ENCODE measurements at places on chromosomes 12 and 14.

GRCh38 chr12:29113101-29113500, 36.0 kb upstream of the FAR2 start:
- DNase-seq: no peak

DNA sequence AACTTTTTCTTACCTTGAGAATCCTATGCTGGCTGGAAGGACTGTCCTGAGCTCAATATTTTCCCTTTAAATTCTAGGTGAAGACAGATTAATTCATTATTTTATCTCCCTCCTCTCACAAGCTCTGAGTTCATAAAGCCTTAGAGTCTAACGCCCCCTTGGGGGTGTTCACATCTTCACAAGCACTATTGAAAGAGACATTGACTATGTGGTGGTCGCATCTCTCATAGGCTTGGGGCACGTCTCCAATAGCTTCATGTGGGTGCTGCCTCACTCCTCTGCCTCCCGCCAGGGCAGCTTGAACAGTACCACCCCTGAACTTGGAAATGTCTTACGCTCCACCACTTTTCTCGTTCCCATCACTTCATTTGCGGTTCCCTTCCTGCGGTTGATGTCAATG, 106.2 kb downstream of the UNC79 start:
- no peak for DNase-seq

GRCh38 chr14:103593577-103593976, 30.8 kb downstream of the COA8 start:
- no peak for DNase-seq

DNA sequence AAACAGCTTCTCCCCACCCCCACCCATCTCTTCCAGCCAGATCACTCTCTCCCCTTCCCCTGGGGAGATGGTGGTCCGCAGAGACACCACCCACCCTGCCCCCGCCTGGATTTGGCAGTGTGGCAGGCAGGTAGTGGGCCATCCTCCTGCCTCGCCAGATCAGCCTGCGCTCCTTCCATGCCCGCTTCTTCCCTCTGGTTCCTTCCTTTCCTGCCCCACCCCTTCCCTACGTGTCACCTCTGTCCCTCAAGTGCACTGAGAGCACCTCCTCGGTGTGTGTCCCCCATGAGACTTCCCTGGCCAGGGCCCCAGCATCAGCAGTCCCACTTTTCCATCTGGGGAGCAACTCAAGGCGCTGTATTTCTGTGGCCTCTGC, 632 bp downstream of the NYNRIN start:
- DNase-seq: no peak

DNA sequence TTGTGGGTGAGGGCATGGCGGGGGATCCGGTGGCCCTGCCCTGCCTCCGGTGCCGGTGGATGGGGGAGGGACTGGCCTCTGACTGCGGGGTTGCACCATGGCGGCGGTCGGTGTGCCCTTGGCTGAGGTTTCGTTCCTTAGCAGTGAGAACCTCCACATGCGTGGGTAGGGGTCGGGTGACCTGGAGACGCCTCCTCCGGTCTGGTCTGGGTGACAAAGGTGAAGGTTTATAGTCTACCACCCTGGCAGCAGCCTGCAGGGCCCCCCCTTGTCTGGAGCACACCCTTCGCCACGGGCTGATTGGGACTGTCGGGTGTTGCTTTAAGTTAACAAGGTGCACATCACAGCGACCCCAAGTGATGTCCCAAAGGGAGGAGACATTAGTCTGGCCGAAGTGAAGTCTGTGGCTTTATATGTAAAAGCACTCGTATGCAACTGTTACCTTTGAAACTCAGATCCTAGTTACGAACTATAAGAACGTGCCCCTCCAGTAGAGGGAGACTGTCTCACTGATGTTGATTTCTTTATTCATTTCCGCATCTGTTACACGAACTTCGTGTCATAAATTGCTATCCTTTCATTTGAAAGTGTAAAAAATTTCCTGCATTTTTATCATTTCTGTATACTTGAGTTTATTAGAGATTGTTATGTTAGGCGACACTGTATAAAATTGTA, 74.4 kb downstream of the WDR20 start:
- no peak for DNase-seq

DNA sequence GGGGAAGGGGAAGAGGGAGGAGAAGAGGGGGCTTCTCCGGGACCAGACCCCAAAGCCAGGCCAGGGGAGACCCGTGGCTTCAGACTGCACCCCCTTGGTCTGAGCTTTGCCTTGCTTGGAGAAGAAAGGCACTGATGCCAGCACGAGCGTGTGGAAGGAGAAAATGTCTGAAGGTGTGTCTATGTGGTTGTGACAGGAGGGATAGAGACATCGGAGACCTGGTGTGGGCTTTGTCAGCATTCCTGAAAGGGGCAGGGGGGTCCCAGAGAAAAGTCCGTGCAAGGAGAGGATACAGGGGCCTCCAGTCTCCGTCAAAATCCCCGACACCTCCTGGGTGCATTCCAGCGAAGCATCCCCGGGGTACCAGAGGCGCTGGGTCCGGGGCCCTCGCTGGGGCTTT, 139.0 kb upstream of the LHX5 start:
- DNase-seq: no peak

- no peak for DNase-seq
Measured at GRCh38 chr14:61813096-61813606, 50.9 kb downstream of the SNAPC1 start.

DNA sequence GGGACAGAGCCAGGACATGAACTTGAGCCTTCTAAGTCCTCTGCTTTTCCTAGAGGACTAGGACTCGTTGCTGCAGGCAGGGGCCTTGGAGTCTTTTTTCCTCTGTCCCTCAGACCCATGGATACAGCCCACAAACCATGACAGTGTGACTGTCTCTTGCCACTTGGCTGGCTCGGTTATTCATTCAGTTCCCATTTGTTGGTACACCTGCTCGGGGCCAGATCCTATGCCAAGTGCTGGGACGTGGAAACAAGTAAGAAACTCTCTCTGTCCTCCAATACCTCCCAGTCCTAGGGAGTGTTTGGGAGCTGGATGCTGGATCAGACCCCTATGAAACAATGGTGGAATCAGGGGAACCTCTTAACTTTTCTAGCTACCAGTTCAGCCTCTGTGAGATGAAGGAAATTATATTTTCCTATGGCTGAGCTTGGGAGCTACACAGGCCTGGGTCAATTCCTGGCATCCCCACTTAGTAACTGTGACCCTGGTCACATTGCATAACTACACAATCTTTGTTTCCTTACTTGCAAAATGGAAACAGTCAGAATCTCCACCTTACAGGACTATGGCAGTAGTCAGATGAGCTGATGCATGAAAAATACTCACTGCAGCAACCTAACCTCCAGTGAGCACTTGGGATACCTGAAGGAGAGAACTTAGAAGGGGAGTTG, 106.3 kb upstream of the VRK1 start:
- DNase-seq: no peak

- DNase-seq: no peak
Measured at GRCh38 chr12:113795445-113795844, 170.7 kb downstream of the RBM19 start.

DNA sequence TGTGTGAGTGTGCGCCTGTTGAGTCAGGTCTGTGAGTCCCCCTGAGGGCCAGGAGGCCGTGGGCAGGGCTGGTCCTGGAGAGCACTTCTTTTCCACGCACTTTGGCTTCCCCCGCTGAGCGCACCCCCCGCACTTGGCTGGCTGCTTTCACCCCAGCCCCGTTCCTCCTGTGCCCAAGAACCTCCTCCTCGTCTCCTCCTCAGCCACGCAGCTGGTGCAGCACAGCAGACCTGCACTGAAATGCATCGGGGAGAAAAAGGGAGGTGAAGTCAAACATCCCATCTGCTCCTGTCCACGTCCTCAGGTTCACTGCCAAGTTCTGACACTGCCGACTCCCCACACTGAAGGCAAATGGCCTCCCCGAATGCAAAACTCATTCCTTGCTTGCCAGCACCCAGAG, 362.7 kb upstream of the SFSWAP start:
- DNase-seq: no peak

DNA sequence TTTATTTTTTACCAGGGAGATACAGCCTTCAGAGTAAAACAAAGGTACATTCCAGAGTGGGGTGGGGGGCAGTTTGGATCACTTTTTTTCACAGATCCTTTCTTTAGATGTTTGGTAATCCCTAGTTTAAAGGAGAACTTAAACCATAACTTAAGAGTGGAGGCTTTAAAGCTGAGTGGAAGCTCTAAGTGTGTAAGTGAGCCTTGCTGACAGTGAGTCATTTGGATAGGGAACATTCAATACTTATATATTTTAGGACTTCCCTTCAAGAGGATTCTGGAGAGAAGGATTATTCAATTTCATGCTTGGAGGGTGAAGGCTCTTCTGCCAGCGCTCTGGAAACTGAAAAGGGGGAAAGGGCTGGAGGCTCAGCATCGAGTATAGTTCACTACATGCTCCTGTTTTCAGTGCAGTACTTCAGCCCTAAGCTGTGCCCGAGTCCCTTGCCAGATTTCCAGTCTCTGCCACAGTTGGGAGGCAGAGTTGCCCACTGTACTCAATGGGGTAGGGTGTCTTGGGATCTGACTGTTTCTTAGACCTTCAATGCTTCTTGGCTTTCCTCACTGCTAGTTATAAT, 8.4 kb downstream of the PRKAG1 start:
- no peak for DNase-seq

DNA sequence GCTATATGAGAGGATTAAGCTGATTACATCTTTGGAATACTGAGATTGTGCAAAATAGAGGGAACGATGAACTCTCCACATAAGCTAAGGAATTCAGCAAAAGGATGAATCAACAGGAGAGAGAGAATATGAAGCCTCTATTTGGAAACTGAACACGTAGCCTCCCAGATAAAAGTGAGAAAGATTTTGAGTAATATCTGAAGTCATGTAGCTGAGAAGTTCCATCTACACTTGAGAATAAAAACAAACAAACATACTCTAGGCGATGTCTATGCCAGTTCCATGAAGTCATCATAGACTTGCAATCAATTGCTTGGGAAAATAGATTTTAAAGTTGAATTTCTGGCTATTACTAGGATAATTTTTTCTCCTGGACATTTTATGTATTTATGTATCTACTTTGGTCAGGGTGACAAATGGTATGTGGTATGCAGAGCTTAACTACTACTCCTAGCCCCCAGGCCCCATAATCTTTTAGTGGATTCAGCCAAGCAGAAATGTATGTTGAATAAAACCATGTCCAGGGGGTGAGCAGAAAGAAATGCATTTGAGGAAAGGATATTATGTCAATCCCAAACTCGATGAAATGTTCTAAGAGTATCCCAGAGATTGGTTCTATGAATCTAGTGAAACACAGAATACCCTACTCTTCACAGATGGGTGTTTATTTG, 627.4 kb downstream of the DIO2 start:
- no peak for DNase-seq

GRCh38 chr12:82838131-82838551, 151.4 kb downstream of the TMTC2 start:
- no peak for DNase-seq

GRCh38 chr12:132561427-132562156, 48.8 kb downstream of the LRCOL1 start:
- no peak for DNase-seq

GRCh38 chr12:45290216-45290605, 74.3 kb downstream of the ANO6 start:
- no peak for DNase-seq

GRCh38 chr14:101878211-101878821, 86.1 kb upstream of the DYNC1H1 start:
- DNase-seq: no peak

DNA sequence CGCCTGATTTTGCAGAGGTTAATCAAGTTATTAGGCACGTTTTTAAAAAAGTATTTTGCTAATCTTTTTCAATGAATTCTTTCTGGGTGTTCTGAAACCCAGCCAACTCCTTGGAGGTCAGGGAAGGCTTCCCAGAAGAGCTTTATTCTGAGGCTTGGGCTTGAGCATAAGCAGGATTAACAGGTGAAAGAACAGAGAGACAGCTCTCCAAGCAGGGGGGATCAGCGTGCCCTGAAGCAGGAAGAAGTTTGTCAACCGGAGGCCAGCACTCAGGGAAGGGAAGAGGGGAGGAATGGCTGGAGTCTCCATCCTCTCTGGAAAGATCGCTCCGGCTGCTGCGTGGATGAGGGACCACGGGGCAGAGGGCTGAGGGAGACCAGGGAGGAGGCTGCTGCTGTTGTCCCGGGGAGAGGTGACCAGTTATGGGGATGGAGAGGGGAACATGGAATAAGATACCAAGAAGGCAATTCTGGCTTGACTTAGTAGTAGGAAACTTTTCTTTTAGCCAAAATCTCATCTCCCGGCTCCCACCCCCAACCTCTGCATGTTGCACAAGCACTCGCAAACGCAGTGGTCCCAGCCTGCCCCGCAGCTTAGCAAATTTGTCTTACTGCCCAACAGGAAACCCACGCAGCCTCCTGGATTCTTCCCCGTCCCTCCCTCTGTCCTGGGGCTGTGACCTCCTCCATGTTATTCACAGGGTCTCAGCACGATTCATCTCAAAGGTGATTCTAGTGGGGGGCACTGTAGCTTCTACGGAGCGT, 1.1 kb upstream of the SSH1 start:
- no peak for DNase-seq

GRCh38 chr14:54691525-54692283, 124.8 kb downstream of the SAMD4A start:
- no peak for DNase-seq

- no peak for DNase-seq
Measured at GRCh38 chr12:71536279-71536938, 96.8 kb downstream of the LGR5 start.

DNA sequence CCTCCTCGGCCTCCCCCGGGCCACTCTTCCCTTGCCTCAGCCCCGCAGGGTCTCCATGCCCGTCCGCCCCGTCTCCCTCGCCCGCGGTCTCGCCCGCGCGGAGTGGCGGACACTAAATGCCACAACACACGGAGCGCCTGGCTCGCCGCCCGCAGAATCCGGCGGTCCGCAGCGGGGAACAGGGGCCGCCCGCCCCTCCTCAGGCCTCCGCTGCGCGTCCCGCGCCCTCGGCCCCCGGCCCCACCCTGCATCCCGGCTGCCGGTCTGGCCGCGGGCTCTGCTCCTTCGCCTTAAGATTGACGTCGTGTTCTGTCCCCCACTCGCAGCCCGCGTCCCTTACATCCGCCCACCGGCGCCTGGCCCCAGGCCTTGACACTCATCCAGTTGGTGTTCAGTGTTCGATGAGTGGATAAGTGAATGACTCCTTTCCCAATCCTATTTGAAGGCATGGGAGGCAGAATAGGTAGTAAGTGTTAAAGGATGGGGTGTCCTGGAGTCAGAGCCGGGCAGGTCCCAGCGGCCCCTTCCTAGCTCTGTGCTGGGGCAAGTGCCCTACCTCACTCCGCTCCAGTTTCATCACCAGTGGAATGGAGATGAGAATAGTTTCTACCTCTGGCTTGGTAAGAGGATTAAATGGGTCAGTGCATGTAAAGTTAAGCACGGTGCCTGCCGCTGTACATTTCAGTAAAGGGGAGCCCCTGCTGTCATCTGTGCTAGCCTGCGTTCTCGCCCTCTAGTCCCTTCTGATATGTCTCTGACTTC, 622 bp downstream of the TECPR2 start:
- DNase-seq: no peak

- no peak for DNase-seq
Measured at GRCh38 chr12:33438851-33439586, 600 bp downstream of the SYT10 start.

GRCh38 chr14:103626146-103626850, 2.7 kb upstream of the KLC1 start:
- DNase-seq: no peak

GRCh38 chr14:46490238-46490685, 161.3 kb downstream of the RPL10L start:
- DNase-seq: no peak

GRCh38 chr12:15733136-15733535, 56.1 kb downstream of the EPS8 start:
- no peak for DNase-seq
